ENCODE measurements at places on chromosomes 3 and 15.

GRCh38 chr3:65412588-65412987 is 626.1 kb downstream of the MAGI1 start:
- no peak for DNase-seq

- DNase-seq = no peak
Measured at GRCh38 chr3:58250093-58250707, 12.6 kb downstream of the ABHD6 start.

DNA sequence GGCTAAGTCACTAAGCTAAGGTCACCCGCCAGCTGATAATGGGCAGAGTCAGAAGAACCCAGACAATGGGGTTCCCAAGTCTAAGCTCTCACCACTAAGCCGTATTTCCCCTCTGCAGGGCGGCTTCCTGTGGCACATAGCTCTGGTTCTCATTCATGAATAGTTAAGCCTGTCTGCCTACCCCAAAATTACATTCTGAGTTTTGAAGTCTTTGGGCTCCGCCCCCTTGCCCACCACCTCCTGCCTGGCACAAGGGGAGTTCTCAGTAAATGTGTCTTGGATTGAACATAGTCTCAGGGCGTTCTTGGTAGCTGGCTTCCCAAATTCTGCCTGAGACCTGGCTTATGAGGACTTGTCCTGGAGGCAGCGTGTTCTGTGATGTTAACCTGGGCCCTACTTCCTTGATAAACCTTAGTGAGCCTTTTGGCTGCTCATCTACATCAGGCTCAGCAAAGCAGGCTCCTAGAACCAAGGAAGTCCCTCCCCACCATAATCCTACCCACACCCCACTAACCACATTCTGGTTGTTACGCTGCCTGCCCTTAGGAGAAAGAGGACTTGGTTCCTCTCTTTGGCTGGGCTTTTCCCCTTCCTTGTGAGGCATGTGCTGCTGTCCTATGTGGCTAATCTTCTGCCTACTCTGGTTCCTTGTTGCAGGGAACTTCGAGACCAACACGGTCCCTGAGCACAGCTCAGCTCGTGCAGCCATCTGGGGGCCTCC is 54.9 kb downstream of the STARD5 start:
- DNase-seq = no peak

DNA sequence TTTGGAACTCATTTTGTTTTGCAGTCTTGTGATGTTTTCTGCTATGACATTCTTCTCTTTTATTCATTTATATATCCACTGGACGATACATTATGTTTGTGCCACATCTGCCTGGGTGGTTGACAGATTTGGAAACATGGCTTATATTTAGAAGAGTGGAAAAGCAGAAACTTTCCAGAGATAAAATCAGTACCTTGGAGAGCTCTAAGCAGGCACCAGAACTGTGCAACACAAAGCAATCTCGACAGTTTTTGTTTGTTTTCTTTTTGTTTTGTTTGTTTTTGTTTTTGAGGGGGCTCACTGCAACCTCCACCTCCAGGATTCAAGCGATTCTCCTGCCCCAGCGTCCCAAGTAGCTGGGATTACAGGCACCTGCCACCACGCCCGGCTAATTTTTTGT is 45.5 kb downstream of the SYN2 start:
- no peak for DNase-seq

GRCh38 chr15:50210462-50211157 is 28.6 kb downstream of the SLC27A2 start:
- DNase-seq = no peak
